Stimulated activated CD4-positive, alpha-beta T cell treated with anti-CD3 and anti-CD28 coated beads, Interleukin-15, amount 100 ng/mL, for 1 hour (primary cell): ENCODE measurements at places on chromosomes 7 and 10.

GRCh38 chr7:120741371-120742042 is 116.4 kb downstream of the TSPAN12 start:
- no peak for DNase-seq

DNA sequence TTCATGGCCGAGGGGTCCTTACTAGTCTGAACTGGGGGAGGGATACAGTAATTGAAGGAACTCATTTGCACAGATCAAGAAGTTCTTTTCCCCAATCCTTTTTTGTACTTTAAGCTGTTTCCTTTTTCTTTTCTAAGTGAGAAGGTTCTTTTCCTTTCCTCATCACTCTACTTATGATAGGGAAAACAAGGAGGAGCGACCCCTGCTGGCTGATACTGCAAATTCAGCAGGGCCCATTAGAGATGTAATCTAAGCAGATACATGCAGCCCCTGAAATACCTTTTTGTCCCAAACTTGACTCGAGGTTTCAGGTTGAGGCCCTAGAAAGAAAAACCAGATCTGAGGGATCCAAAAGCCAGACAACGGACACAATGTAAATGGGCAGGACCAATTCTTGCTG is 305.5 kb downstream of the DNAJB9 start:
- DNase-seq = no peak

DNA sequence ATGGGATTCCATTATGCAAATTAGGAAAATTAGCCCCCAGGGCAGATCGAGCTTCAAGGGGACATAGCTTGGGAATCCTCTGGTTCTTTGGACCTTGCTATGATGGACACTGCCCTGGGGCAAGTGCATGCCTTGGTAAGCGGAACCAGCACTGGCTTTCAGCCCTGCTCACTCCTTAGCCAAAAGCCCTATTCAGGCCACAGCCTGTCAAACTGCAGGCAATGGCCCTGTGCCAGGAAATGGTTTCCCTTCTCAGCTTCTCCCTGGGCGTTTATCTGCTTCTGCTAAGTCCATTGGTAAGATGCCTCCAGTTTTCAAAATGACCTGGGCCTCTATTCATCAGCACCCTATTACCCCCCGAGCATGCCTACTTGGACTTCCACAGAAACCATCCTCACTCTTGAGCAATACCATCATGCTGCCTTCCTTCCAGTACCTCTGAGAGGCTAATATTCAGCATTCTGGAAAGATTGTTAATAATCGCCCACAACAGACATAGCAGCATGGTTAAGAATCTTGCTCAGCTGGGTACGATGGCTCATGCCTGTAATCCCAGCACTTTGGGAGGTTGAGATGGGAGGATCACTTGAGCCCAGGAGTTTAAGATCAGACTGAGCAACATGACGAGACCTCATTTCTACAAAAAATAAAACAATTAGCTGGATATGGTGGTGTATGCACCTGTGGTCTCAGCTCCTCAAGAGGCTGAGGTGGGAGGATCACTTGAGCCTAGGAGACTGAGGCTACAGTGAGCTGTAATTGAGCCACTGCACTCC is 918.6 kb upstream of the AUTS2 start:
- DNase-seq = no peak

DNA sequence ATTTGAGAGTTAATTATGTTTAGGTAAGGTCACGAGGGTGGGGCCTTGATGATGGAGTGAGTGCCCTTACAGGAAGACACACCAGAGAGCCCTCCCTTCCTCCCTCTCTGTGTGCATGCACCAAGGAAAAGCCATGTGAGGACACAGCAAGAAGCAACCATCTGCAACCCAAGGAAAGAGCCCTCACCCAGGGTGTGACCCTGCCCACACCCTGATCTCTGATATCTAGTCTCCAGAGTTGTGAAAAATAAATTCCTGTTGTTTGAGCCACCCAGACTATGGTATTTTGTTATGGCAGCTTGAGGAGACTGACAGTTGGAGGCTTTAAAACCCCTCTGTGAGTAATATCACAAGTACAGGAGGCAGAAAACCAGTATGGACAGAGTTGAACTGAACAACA is 15.0 kb upstream of the MCM10 start:
- DNase-seq = no peak

- DNase-seq = no peak
These were observed 90.1 kb upstream of the NANOS1 start for GRCh38 chr10:118939211-118940007.

GRCh38 chr10:125060826-125061556 is 99.4 kb downstream of the CTBP2 start:
- peak; percentile 6 for DNase-seq

DNA sequence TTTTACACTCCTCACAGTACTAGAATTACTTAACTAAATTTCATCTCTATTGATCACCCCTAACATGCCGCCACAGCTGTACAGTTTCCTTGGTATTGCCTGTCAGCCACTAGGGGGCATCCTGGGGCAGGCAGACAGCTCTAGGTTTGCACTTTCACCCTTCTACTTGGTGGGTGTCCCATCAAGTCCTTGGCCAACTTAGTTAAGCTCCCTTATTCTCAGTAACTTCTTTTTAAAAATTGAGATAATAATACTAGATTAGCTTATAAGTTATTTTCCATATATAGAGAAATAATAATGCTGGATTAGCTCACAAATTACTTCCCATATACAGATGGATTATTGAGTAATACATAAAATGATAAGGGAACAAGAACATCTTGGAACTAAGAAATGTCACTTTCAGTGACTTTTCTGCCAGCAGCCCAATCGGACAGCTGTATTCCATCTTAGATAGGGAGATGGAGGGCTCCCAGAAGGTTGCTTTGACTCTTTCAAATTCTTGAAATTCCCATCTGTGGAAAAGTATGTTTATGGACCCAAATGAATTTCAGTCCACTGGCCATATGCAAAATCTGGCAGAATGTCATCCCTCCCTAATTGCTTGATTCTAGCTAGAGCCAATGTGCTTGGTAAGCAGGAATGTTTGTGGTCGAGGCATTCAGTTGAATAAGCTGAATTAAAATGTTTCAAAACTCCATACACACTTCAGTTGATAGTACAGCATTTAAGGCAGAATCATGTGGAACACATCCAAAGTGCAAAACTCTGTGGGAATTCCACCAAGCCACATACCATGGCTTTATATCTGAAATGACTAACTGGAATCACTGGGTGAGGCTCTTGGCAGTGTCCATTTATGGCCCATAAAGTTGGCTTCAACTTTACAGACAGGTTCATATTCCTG is 309.7 kb downstream of the CSTF2T start:
- no peak for DNase-seq

DNA sequence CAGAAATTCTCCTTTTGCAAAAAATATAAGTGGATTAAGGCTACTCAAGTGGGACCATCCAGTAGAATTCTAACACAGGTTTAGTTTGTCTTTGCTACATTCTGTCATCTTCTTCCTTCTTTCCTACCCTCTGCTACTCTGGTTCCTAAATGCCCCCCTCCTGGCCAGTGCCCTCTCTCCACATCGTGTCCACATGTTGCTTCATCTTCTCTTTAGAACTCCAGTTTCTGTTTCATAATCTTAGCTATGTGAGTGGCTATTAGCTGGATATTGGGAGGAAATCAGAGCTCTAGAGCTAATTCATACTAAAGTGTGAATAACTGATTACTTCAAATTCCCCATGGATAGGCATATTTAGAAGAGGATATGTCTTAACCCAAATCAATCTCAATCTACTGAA is 528.5 kb downstream of the LRMDA start:
- DNase-seq = no peak

DNA sequence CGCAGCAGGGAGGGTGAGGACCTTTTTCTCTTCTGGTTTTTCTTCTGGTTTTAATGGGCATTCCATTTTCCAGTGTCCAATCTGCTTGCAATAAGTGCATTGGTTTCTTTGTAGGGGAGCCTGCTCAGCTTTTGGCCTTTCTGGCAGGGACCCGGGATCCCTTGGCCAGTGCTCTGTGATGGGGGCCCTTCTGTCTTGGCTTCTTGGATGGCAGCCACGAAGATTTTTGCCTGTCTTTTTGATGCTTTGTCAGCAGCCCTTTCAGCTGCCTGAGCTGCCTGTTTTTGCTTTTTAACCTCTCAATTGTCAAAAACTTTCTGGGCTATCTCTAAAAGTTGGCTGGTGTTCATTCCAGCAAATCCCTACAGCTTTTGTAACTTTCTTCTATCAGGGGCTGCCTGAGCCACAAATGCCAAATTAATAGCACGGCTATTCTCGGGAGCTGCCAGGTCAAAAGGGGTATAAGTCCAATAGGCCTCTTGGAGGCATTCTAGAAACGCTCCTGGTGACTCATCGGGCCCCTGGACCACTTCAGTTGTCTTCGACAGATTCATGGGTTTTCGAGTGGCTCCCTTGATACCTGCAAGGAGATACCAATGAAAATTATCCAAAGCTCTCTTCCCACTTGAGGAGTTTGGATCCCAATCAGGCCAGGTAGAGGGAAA is 179.9 kb upstream of the MBL2 start:
- no peak for DNase-seq

GRCh38 chr7:139915864-139916716 is 87.0 kb downstream of the TBXAS1 start:
- DNase-seq = peak; percentile 20

DNA sequence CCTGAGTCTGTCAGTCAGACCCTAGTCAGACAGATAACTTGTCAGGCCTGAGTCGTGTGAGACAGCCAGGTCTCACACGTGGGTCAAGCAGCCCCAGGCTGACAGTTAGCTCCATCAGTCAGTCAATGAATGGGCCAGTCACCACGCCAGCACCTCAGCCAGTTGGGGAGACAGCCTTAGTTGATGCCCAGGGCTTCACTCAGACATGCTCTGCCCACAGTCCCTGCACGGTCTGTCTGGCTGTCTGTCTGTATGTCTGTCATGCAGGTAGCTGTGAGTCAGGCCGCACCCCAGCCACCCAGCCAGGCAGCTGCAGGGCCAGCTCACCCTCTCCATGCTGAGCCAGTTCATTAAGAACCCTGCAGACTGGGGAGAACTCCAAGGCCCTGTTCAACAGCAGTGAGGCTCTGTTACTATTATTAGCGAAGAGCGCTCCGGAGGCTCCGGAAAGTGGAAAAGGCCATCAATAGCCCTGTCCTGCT is 141.1 kb upstream of the PCBD1 start:
- DNase-seq = no peak

- DNase-seq = no peak
These were observed 107.1 kb downstream of the ABLIM1 start for GRCh38 chr10:114550756-114551635.

- DNase-seq = no peak
These were observed 24.9 kb downstream of the PAXIP1 start for GRCh38 chr7:154978017-154978416.

DNA sequence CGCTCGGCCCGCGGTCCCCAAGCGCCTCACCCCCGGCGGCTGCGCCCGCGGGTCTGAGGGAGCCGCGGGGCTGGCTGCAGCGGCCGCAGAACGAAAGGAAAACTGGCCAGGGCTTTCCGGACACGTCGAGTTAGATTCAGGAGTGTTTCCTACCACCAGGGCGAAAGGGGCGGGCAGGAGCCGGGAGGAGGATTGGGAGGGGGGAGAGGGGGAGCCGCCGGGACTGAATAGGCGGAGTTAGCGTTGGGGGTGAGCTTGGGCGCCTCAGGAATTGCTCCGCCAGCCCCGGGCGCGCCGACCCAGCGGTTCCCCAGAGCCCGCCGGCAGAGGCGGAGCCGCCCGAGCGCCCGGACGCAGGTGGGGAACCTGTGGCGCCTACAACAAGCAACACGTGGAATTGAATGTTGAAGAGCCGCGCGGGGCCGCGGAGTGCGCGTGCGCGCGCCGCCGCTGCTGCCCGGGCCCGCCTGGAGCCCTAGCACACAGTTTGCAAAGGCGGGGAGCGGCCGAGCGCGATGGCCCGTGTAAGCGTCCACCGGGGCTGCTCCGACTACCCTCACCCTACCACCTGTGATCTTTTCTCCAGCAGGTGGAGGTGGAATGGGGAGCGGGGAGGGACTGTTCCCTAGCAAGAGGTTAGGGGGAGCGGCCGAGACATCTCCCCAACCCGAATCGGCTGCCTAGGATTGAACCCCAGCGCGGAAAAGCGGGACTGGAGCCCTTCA is at the start of gene CADPS2:
Gene CADPS2 (minus strand): TSS at position 104 of the 725 bp plus-strand sequence. CDS start 123 bp downstream, outside the sequence.
- no peak for DNase-seq

DNA sequence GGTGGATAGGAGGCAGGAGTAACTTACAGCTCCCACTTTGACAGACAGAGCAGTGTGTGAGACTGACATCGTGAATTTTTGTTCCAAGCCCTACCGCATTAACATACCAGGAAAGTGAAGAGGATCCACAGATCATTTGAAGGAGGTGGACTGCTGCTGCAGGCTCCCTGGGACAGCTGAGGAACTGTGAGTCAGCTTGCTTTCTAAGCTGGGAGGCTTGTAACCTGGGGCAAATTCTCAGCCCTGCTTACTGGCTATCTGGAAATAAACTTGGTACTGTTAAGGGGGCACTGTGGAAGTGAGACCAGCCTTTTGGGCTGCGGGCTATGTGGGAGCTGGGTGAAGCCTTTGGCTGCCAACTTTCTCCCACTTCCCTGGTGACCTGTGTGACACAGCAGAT is 1202.5 kb downstream of the DNAJB9 start:
- no peak for DNase-seq

DNA sequence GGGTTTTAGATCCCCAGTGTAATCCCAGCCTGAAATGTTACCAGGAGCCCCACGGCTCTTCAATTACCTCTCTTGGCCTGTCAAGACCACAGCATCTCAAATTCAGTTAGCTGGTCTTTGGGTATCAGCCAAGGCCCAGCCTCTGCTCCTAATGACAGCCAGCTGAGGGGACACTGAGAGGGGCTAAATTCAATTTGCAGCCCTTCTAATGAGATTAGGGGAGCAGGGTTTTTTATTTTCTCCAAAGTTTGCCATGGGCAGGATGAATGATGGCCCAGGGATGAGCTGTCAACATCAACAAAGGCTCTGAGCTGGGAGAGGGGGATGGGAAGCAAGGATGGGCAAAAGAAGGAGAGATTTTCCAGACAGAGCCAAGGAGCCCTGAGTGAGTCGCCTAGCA is 116.8 kb upstream of the TBX20 start:
- DNase-seq = no peak

DNA sequence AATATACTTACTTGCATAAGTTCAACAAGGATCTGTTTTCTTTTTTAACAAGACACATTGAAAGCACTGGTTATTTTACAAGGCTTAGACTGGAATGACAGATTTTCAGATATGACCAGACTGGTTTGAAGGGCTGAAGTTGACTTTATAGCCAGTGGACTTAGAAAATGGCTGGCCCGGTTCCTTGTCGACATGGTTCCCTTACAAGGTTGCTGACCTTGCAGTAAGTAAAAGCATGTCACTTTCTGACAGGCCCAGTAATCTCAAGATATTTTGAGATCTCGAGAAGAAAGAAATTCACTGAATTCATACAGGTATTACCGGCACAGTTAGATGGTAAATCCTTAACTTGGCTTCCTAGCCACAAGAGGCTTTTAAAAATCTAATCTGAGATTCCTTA is 136.5 kb downstream of the COBL start:
- DNase-seq = no peak

DNA sequence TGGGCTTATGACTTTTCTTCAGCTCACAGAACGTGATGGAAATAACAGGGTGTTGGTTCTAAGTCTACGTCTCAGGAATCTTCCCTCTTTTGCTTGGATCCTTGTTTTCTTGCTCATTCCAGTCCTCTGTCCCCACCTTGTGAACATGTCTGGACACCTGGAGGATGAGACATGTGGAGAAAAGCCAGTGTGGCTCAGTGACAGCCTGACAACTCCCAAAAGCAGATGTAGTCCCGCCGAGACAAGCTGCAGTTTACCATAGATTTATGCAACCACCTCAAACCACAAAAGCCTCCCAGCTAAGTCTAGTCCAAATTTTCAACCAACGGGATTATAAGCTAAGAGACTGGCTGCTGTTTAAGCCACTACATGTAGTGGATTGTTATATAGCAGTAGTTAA is 476.1 kb downstream of the SH2D4B start:
- DNase-seq = no peak
